ENCODE measurements at places on chromosomes 2 and 18. TPM values are rescaled to one million over a fixed set of nuclear protein-coding genes. Genes with fewer than 3 reads are reported as not detected.

DNA sequence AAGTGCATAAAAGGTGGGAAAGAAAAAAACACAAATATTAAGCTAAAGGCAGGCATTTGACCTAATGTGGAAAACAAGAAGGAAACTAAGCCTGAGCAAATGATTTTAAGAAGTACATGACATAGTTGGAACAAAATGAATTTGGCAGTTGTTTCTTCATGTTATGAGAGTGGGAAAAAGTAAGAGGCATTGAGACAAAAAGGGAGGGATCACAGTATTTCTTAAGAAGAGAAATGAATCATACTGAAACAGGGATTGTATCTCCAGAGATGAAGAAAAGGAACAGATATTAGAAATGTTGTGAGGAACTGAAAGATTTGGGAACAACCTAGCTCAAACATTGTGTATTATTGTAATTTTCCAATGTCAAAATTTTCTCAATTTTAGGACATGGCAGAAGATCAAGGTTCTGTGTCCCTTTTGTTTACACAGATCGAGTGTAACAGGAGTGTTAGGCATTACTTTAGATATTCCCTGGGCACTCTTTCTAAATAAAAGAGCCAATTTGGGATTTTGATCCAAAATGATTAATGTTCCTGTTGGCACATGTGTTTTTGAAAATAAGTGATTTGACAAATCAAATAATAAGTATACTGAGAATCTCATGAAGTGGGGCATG lies 98.6 kb downstream of the CALCRL start:
- no peaks in the 10 kb centered on the region for H3K36me3 ChIP-seq
- no peak overlapping the region for H3K4me3 ChIP-seq
- no peak overlapping the region for H3K27ac ChIP-seq

The CFAP210 gene
- 0.27 TPM for total RNA-seq

GRCh38 chr18:74450626-74451025 lies 6.5 kb downstream of the DIPK1C start:
- no peaks in the 10 kb centered on the region for H3K27me3 ChIP-seq
- no peak overlapping the region for H3K4me3 ChIP-seq
- H3K36me3 ChIP-seq: no peaks in the 10 kb centered on the region
- no peak overlapping the region for H3K27ac ChIP-seq

The CFAP53 gene
- total RNA-seq: 4.7 TPM

- H3K4me1 ChIP-seq: no peaks in the 10 kb centered on the region
- no peak overlapping the region for H3K27ac ChIP-seq
- H3K4me3 ChIP-seq: no peak overlapping the region
Observed at GRCh38 chr18:57389271-57389670, 36.9 kb downstream of the ST8SIA3 start.

GRCh38 chr2:32012872-32013271 lies 2.1 kb upstream of the MEMO1 start:
- H3K36me3 ChIP-seq: no peaks in the 10 kb centered on the region
- DNase-seq: no peak
- no peak overlapping the region for H3K27ac ChIP-seq

All from prostate gland (tissue), 2 donors.